K562 (cell line): ENCODE measurements at places on chromosomes 16 and 17. TPM values are rescaled to one million over a fixed set of nuclear protein-coding genes. Genes with fewer than 3 reads are reported as not detected.

GRCh38 chr16:54080524-54081008, 206.0 kb downstream of the IRX3 start:
- no peak for DNase-seq

DNA sequence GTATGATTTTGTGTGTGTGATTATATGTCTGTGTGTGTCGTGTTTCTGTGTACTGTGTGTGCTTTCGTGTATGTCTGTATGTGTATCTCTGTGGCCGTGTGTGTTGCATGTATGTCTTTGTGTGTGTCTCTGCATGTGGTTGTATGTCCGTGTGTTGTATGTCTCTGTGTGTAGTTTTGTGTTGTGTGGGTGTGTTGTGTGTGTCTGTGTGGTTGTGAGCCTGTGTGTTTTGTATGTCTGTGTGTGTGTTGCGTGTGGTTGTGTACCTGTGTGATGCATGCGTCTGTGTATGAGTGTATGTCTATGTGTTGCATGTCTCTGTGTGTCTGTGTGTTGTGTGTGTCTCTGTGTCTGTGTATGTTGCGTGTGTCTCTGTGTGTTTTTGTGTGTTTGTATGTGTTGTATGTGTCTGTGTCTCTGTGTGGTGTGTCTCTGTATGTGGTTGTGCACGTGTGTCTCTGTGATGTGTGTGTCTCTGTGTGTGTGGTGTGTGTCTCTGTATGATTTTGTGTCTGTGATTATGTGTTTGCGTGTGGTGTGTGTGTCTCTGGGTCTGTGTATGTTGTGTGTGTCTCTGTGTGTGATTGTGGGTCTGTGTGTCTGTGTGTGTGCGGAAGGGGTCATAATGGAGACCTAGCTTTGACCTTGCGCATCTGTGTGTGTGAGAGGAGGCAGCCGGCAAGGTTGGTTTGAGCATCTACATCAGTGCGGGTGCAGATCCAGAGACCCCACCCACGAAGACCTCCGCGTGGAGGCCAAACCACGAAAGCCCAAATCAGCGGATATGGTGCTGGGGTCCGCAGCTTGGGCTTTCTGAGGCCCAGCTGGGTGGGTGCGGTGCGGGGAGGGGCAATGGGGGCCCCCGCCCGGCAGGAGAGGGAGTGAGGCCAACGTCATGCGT, 212.6 kb upstream of the GSE1 start:
- no peak for DNase-seq

- peak; percentile 92 for DNase-seq
Measured at GRCh38 chr16:66604376-66605176, at the start of gene CMTM3. Gene CMTM3 (plus strand): TSS chr16:66604704. CDS start chr16:66604806, 102 bp downstream.

- peak; percentile 99 for DNase-seq
Measured at GRCh38 chr16:15576960-15577958, 65.7 kb downstream of the MARF1 start.

DNA sequence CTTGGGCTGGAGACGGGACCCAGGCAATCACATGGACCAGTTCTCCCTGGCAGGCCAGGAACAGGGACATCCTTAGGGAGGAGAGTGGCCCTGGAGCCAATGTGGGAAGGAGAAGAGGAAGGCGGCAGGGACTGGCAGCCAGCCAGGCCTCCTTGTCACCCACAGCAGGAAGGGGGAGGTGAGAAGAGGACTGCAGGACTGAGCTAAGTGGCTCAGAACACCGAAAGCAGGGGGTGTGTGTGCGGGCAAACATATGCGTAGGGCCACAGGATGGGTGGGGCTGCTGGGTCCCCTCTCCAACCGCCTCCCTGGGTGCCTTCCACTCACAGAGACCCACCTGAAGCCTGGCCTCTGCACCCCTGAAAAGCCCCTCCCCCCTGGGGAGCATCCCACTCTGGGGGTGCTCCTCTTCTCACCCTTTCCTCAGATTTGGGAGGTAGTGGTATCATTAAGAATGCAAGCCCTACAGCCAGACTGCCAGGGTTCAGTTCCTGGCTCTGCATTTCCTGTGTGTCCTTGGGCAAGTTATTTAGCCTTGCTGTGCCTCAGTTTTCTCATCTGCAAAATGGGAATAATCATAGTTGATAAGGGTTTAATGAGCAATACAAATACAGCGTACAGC, 8.1 kb downstream of the PNMT start:
- peak; percentile 67 for DNase-seq

- no peak for DNase-seq
Measured at GRCh38 chr16:72404299-72404698, 232.3 kb upstream of the PMFBP1 start.

DNA sequence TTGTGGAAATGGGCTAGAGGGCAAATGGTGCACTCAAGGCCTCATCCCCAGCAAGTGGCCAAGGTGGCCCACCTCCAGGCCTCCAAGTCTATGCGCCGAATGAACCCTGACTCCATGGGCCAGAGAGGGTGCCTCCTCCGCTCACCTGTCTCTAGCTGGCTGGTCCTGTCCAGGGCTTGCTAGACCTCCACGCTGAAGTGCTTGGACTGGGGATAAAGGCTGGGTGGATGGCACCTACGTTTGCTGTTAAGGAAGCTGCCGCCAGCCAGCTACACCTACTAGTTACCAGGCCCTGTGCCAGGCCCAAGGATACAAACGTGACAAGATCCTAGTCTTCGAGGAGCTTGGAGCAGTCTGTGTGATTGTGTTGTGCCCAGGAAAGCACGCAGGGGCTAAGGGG, 739 bp upstream of the SGCA start:
- DNase-seq = no peak

The C17orf50 gene
- not detected in 2 replicates for total RNA-seq
